ENCODE measurements at places on chromosomes 12 and 14. TPM values are rescaled to one million over a fixed set of nuclear protein-coding genes. Genes with fewer than 3 reads are reported as not detected.

GRCh38 chr12:93709386-93709785 is 32.2 kb downstream of the CRADD start:
- no peak overlapping the region for H3K27ac ChIP-seq
- no peak for DNase-seq
- H3K36me3 ChIP-seq: no peaks in the 10 kb centered on the region
- H3K27me3 ChIP-seq: no peaks in the 10 kb centered on the region
- no peak overlapping the region for H3K4me3 ChIP-seq

Gene TMTC1
- total RNA-seq: 3.3 TPM

Gene GLT1D1
- total RNA-seq: 20.2 TPM

Gene CLEC14A
- 9.2 TPM for total RNA-seq

Gene LAG3
- 0.18 TPM for total RNA-seq

Gene B4GALNT3
- total RNA-seq: 0.50 TPM

DNA sequence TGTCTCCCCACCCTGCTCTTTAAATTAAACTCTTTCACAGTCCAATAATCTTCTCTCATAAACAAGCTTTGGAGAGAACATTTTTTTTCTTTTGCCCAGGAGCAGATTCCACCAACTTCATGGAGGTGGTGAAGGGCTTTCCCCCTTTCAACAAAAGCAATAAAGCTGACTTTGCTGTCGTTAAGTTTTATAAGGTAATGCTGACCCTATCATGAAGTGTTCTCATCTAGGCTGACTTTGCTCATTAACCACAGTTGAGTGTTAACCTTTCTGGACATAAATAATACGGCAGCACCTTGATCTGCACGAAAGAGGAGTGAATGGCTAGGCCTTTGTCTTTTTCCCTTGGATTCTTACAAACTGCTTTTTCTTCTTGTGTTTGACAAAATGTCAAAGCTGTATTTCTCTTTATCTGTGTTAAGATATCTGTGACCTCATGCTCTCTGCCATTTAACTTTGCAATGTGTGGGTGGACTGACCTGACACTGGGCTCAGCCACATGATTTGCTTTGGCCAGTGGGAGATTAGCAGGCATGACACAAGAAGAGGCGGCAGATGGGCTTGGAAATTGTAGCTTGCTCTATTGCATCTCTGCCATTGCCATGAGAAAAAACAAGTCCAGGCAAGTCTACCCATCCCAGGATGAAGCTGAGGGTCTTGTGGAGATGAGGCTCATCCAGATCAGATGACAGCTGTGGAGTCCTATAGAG is 470.9 kb upstream of the CCDC196 start:
- no peak overlapping the region for H3K4me3 ChIP-seq
- no peak for DNase-seq
- H3K27ac ChIP-seq: no peak overlapping the region
- H3K27me3 ChIP-seq: no peaks in the 10 kb centered on the region
- H3K4me1 ChIP-seq: no peaks in the 10 kb centered on the region
- H3K36me3 ChIP-seq: no peaks in the 10 kb centered on the region

Gene SLC25A21
- total RNA-seq: 0.37 TPM

Gene CCDC184
- 0.23 TPM for total RNA-seq

GRCh38 chr12:46574847-46575246 is 202.3 kb upstream of the SLC38A2 start:
- H3K36me3 ChIP-seq: no peaks in the 10 kb centered on the region
- peaks cover 16% of the 10 kb centered on the region for H3K4me1 ChIP-seq
- H3K4me3 ChIP-seq: no peak overlapping the region
- DNase-seq: no peak
- H3K27ac ChIP-seq: no peak overlapping the region

DNA sequence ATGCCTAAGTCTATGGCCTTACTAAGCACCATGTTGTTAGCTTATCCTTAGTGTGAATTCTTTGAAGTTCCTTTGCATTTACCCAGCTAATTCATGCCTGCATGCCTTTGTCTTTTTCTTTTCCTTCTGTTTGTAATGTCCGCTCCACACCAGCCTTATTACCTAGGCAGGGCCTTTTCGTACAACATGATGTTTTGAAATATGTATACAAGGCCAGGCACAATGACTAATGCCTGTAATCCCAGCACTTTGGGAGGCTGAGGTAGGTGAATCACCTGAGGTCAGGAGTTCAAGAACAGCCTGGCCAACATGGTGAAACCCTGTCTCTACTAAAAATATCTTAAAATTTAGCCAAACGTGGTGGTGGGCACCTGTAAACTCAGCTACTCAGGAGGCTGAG is 1636.5 kb upstream of the SEL1L start:
- H3K27me3 ChIP-seq: no peaks in the 10 kb centered on the region
- no peaks in the 10 kb centered on the region for H3K4me1 ChIP-seq
- no peak for DNase-seq
- H3K27ac ChIP-seq: no peak overlapping the region
- H3K4me3 ChIP-seq: no peak overlapping the region

Gene PLCZ1
- not detected for total RNA-seq

DNA sequence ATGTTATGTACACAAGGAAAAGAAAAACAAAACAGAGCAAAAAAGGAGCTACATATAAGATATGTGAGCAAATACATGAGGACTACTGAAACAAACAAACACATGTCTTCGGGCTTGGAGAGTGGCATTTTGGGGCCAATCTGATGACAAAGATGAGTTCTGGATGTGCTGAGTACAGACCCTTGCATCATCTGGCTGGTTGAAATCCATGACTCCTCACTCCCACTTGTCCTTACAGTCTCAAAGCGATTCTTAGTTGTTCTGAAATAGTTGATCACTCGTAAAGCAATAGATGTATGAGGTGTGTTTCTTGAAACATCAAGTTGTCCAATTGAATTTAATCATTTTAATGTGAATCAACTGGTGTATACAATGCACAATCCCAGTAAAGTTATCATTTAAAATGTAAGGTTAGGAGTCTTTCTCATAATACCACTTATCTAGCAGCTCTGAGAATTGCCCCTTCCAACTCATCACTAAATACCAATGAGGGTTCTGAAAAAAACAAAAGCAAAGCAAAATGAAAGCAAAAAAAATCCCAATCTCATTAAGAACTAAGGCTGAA is 136.9 kb downstream of the ITPR2 start:
- no peaks in the 10 kb centered on the region for H3K36me3 ChIP-seq
- DNase-seq: no peak
- H3K4me1 ChIP-seq: no peaks in the 10 kb centered on the region
- H3K27ac ChIP-seq: no peak overlapping the region
- no peak overlapping the region for H3K4me3 ChIP-seq

- no peaks in the 10 kb centered on the region for H3K36me3 ChIP-seq
- H3K27ac ChIP-seq: no peak overlapping the region
- no peak for DNase-seq
- H3K4me3 ChIP-seq: no peak overlapping the region
- no peaks in the 10 kb centered on the region for H3K27me3 ChIP-seq
Observed at GRCh38 chr12:132437943-132438700, 51.8 kb upstream of the FBRSL1 start.

Gene RILPL2
- total RNA-seq: 1.7 TPM

DNA sequence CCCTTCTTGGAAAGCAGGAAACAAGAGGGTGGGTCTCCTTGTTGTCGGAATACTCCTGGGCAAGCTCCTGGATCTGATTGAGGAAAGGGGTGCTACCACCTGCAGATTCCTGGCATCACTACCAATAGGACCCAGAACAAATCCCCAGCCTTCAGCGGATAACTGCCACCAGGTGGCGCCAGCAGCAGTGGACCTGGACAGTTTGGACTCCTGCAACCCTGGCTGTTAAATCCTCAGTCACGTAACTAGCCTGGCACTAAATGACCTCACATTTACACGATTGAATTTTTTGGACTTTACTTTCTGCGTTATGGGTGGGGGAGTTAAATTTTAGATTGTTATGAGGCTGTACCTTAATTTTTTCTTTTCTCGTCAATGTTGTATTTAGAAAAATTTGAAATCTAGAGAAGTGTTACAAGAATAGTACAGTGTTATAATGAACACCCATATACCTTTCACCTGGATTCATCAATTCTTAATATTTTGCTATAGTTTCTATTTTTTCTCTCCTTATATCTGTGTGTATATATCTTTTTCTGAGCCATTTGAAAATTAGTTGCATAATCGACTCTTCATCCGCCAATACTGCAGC is 95.6 kb downstream of the GAS2L3 start:
- no peaks in the 10 kb centered on the region for H3K4me1 ChIP-seq
- no peaks in the 10 kb centered on the region for H3K36me3 ChIP-seq
- no peaks in the 10 kb centered on the region for H3K27me3 ChIP-seq
- no peak overlapping the region for H3K27ac ChIP-seq

Gene TAS2R50
- 0.88 TPM for total RNA-seq

Gene NPFF
- total RNA-seq: not detected

DNA sequence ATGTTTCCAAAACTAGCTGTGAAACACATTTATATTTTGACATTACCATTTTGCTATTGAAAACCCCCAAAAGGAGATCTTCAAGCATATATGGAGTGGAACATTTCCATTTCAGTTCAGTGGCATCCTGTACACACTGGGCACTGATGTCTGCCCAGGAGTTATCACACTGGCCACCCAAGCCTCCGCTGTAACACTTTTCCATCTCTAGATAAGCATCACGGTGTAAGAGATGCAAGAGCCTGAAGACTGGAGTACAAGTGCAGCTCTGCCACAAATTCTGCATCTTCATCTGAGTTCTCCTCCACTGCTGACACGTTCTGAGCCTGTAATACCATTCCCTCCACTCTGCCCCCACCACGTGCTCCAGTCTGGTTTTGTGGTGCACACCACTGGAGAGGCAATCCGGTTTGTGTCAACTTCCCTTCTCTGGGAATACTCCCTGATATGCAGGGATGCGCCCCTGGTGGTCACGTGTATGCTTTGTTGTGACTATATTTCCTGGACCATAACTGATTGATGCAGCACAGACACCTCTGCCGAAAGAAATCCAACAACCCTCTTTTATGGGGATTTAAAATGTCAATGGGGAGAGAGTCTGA is 12.7 kb downstream of the SPTLC2 start:
- no peaks in the 10 kb centered on the region for H3K4me1 ChIP-seq
- no peaks in the 10 kb centered on the region for H3K27me3 ChIP-seq
- no peak overlapping the region for H3K4me3 ChIP-seq
- no peak for DNase-seq

DNA sequence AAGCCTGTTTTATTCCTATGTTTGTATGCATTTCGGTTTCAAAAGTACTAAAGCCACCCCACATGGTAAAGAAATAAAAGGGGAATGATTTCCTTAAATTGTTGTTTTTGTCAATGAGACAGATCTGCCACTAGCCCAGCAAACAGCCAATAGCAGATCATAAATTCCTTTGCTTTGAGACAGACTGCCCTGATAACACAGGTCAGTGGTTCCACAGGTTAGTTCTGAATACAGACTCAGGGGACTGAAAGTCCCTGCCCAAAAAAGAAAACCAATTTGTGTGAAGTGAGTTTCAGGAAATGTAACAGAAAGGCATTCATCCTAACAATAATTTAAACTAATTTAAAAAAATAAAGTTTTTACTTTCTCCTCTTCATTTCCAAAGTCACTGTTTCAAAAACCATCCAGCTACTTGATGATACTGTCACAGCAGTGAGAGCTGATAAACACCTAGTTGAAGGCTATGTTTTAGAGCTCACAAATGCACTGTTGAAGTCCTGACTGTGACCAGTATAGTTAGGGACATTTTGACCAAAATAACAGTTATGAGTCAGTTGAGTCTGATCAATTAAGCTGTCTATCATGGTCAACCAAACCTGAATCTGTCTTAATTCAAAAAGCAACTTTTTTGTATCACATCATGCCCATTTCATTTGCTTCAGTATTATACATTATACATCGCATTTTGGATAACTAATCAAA is 77.7 kb downstream of the LGR5 start:
- no peaks in the 10 kb centered on the region for H3K4me1 ChIP-seq
- no peaks in the 10 kb centered on the region for H3K36me3 ChIP-seq
- no peak overlapping the region for H3K4me3 ChIP-seq

Gene CCDC196
- 1.9 TPM for total RNA-seq

- no peaks in the 10 kb centered on the region for H3K27me3 ChIP-seq
- DNase-seq: no peak
- H3K4me3 ChIP-seq: no peak overlapping the region
- H3K4me1 ChIP-seq: peaks cover 16% of the 10 kb centered on the region
Observed at GRCh38 chr12:75724307-75724927, 213.0 kb upstream of the KRR1 start.

Gene P2RX2
- total RNA-seq: not detected

Gene WNT1
- total RNA-seq: not detected

DNA sequence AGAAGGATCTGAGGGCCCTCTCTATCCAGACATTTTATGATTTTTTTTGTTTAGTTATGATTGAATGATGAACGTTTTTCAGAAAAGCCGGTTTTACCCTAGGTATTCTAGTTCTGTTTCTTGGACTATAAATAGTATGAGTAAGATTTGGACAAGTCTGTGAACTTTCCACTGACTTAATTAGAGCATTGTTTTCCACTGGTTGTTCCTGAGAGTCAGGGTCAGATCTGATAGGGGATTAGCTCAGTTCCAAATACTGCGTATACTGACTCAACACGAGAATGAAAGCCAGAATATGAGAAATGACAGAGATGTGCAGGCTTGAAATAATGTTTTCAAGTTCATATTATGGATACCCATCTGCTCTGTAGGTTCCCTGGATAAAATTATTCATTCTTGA is 361.6 kb downstream of the AEBP2 start:
- no peak overlapping the region for H3K27ac ChIP-seq
- DNase-seq: no peak
- H3K27me3 ChIP-seq: no peaks in the 10 kb centered on the region

- H3K4me1 ChIP-seq: no peaks in the 10 kb centered on the region
- H3K27ac ChIP-seq: no peak overlapping the region
- no peaks in the 10 kb centered on the region for H3K27me3 ChIP-seq
- H3K4me3 ChIP-seq: no peak overlapping the region
- H3K36me3 ChIP-seq: no peaks in the 10 kb centered on the region
- no peak for DNase-seq
Observed at GRCh38 chr12:12171991-12172511, 94.8 kb downstream of the LRP6 start.

Gene SH2B3
- total RNA-seq: 43.5 TPM

DNA sequence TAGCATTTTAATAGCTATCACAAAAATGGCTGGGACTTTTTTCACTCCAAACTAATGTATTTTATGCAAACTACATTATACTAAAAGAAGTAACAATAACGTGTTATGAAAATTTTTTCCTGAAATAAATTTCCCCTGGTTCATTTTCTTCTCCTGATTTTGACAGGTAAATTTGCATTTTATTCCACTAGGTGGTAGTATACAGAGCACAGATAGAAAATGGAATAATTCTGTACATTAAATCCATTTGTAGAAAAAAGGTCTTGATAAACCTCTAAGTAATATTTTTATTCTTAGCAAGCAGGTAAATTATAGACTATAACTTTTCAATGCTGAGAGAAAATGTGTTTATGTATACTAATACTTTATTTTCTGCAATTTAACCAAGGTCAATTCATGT is 96.5 kb downstream of the BCAT1 start:
- H3K27me3 ChIP-seq: no peaks in the 10 kb centered on the region
- H3K36me3 ChIP-seq: no peaks in the 10 kb centered on the region
- H3K27ac ChIP-seq: no peak overlapping the region
- no peak overlapping the region for H3K4me3 ChIP-seq
- DNase-seq: no peak
- H3K4me1 ChIP-seq: no peaks in the 10 kb centered on the region

Gene VCPKMT
- 3.8 TPM for total RNA-seq

Measured in right lobe of liver (tissue), 6 donors.